ENCODE measurements at places on chromosomes 1 and 21.

DNA sequence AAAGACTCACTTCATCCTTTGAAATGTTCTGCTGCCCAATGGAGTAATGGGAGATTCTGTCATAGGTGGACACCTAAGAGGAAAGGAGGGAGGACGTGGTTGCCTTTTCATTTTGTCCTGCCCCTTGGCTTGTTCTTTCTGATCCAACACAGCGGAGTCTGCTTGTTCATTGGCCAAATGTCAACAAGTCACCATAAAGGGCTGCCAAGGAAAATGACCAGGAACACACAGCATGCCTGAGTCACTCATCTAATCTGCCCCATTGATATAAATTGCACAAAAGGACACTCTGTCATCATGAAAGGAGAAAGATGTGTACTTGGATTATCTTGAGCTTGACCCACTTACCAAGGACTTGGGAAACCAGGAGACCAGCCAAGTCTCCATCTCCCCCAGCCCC, 422.9 kb downstream of the SETD4 start:
- DNase-seq: no peak

GRCh38 chr1:58999676-59000075, 215.8 kb upstream of the JUN start:
- DNase-seq: no peak

DNA sequence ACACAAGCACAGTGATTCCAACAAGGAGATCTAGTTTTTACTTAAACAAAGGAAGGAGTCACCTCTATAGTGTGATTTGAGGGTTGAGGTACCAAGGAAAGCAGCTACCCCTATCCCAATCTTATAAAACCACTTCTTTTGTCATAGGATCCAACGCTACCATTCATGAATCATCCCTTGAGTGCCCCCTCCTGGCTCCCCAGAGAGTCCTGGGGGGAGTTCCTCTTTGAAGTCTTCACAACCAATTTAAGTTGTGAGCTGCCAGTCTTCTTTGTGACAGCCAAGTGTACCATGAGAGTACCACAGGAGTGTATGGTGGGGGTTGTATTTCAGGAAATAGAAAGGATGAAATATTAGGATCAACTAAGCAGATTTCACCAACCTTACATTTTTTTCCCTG, 39.1 kb upstream of the NHLH2 start:
- no peak for DNase-seq

DNA sequence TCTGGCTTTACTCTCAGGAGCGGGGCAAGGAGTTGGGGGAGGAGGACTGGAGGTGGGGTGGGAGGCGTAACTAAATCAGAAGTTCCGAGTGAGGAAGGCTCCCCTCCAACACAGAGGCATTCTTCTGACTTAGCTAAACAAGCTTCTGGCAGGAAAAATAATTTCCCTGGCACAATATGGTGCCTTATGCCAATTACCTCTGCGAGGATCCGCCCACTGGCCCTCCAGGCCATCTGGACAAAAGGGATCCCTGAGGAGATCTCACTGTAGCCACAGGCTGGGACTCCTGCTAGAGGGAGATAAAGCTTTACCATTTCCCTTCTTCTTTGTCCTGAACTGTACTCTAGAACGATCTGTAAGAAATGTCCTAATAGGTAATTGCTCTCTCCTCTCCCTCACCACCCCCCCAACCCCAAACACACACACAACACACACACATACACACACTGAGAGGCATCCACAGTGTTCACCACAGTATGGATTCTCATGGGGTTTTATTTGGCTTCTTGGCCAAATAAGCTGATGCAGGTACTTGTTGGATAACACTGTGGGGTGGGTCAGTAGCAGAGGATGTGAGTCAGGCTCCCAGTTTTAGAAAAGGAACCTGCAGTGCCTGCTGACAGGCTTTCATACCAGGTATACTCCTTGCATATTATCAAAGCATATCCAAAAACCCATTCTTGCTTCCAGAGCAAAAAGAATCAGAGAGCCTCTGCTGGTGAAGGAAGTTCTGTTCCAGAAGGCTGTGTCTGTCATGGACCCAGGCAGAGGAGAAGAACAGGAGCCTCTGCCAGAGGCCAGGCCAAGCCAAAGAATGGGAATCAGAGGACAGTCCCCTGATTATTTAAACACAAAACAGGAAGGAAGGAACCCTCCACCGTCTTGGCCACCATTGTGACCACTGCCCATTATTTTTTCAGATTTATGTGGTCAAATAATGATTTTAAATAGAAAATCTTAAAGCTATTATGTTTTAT, 169.1 kb downstream of the C1orf21 start:
- DNase-seq: no peak

- no peak for DNase-seq
Measured at GRCh38 chr1:171220081-171220420, 28.2 kb upstream of the FMO1 start.

DNA sequence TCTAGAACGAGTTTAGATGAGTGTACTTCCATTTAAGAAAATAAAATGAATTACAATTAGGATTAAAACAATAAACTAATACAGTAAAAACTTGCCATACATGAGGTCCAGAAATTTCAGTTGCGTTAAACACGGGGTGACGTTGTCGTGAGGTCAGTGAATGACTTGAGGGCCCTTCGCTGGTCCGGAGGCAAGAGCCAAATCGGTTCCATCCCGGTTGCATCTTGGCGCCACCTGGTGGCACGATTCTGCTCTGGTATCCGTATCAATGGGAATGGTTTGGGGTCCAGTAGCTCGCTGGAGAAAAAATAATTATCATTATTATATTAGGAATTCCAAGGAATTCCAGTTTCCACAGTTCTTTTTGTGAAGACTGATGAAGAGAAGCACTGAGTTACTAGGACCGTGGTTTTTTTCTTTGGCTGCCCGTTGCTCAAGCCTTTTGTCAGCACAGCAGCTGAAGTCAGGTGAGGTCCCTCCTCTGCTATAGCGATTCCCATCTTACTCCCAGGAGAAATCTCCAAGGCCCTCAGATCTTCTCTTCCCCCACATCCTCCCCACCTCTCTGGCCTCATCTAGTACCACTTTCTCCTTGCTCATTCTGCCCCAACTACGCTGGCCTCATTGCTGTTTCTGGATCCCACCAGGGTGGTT, 161.4 kb downstream of the SLC35F3 start:
- peak; percentile 52 for DNase-seq

GRCh38 chr1:111032295-111032897, 68.7 kb upstream of the LRIF1 start:
- DNase-seq: peak; percentile 64

GRCh38 chr1:158813164-158813563, 18.0 kb upstream of the MNDA start:
- DNase-seq: no peak

DNA sequence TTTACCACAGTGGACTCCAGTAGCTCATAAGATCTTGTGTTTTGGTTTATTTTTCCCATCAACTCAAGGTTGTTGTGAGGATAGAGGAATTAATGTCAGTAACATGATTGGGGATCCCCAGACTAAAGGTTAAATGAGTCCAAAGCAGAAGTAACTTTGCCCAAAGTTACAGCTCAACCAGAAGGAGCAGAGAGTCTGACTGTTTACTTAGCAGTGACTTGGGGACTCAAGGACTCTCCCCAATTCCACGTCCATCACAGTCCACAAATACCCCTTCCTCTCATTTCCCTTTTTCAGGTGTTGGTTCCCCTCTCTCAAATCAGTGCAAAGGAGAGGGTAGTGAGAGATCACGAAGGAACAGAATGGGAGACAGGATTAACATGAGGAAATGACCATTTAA, 4.0 kb upstream of the ETV3 start:
- DNase-seq: no peak
